NCI-H2081 (cell line): ENCODE measurements at places on chromosomes 5 and 9.
A peak's percentile ranks its signal among the peaks of the same experiment; 100 is the strongest.

- no peak for DNase-seq
Measured at GRCh38 chr9:22026696-22027095, 17.6 kb upstream of the CDKN2B start.

DNA sequence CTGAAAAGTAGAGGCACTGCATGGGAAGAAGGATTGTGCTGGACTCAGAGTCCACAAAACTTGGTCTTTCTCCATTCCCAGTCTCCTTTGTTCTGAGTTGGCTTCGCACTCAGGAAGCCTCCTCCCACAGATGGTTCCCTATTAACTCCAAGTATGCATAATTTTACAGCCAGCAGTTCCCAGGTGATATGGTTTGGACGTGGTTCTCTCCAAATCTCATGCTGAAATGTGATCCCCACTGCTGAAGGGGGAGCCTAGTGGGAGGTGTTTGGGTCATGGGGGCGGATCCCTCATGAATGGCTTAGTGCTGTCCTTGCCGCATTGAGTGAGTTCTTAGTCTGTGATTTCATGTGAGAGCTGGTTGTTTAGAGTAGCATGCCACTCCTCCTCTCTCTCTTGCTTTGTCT lies 86.6 kb downstream of the FEM1C start:
- DNase-seq: no peak

DNA sequence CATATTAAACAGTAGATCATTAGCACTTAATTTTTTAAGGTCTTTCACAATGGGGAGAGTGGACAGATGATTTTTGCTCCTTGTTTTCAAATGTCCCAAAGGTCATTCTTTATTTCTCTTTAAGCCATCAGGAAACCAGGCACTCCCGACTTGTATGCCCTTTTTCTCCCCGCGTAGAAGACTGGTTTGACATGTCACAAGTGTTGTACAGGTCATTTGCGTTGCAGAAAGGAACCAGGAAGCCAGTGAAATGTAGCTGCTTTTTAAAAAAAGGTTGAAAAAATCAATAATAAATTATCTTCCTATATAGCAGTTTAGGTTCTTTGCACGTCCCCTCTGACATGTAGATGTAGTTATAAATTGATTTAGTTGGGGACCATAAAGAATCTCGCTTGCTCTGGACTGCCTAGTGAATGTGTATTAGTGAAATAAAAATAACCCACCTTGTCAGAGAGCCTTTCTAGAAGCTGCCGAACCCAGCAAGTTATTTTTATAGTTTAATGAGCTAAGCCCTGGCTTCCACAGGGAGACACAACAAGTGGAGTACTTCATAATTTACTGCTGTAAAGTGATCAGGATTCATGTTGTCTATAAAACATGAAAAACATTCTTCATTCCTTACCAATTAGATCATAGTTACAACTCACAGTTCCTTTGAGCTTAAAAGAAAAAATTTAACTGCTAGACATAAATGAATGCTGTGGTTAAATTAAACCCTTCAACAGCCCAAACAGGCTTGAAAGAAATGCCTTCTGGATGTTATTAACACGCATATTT lies 404.6 kb downstream of the CSNK1G3 start:
- no peak for DNase-seq

DNA sequence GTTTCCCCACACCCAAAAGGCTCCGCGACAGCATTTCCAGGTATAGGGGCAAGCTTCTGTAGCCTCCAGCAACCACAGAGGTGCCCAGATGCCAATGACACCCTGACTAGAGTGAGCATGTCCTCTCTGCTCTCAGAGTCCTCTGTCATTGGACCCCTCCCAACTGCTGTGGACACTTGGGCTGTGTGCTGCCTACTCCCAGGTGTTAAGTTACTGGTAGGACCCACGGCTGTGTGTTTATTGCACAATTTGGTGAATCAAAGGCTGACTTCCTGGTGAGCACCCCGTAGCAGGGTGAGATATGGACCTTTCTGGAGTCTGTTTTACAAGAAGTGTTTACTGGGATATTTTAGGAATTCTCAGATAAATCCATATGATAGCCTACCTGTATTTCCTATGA lies 36.0 kb downstream of the SH3GL2 start:
- DNase-seq: peak; percentile 22

DNA sequence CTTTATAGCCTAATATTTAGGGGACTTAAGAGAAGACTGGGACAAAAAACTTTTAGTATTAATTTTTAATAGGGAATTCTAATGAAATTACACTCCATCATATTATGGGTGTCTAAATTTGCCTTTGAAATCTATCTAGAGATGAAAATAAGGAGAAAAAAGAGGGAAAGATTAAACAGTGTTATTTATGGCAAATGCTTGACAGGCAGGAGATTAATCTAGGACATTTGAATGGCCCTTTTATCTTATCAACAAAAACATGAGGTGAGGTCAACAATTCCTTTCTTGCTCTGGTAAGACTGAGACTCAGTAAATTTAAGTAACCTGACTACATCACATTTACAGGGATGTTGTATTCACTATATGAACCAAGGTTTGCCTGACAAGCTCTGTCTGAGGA lies 852.8 kb upstream of the CTNND2 start:
- DNase-seq: no peak

- no peak for DNase-seq
Measured at GRCh38 chr9:71955300-71955915, 44.0 kb downstream of the C9orf85 start.

- no peak for DNase-seq
Measured at GRCh38 chr5:143610946-143611345, 201.0 kb upstream of the HMHB1 start.

DNA sequence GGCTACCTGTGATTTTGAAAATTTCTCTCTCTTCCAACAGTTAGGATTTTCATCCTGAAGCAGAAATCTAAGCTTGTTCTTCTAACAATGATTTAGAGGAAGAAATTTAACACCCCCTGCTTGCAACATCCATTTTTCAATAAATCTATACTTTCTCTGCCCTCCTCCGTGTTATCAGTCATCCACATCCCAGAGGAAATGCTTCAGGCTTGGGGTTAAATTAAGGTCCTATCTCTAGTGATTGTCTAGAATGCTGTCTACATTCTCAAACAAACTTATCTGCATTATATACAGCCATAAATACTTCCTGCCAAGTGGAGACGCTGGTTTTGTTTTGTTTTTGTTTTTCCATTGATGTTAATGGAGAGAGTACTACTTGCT lies 371.0 kb downstream of the CSNK1G3 start:
- no peak for DNase-seq

DNA sequence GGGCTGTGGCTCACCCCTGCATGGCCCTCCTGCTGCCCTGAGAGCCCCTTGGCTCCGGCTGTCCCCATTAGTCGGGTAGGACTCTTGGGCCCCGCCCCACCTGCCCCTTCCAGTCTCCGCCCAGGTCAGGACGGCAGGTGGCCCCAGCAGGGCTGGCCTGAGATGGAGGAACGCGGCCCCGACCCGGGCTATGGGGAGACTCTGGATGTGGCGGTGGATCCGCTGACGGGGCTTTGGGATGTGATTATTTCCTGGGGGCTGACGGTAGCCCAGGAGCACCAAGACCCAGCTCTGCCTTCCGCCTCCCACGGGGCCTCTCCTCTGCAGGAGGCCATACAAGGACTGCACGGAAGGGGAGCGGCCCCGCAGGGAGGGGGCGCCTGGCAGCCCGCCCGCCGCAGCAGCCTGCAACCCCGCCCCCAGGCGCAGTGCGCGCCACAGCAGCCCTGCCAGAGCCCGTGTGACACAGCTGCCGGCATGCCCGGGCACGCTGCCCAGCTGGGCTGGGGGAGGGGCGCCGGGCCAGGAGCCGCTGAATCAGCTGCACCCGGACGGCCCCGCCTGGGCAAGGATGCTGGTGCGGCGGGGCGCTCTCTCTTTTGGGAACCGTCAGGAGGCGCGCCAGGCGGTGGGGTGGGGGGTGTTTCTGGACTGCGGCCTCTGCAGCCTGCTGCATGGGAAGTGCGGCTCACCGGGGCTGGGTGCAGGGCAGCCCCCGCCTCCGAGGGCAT lies 9.2 kb downstream of the TMEM250 start:
- peak; percentile 97 for DNase-seq

DNA sequence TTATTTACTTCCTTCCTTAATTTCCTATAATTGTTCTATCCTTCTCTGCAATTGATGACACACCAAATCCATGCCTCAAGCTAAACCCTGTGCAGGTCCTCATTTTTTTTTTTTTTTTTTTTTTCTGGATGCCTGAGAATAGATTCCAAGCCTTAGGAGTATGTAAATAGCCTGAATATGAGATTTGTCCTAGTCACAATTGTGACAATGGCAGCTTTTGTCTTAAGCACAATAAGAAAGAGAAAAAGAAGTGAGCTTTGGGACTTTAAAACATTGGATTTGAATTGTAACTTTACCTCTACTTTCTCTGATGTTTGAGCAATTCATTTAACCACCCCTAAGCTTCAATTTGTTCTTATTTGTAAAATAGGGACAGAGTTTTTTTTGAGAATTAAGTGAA lies 280.5 kb downstream of the TUSC1 start:
- no peak for DNase-seq

DNA sequence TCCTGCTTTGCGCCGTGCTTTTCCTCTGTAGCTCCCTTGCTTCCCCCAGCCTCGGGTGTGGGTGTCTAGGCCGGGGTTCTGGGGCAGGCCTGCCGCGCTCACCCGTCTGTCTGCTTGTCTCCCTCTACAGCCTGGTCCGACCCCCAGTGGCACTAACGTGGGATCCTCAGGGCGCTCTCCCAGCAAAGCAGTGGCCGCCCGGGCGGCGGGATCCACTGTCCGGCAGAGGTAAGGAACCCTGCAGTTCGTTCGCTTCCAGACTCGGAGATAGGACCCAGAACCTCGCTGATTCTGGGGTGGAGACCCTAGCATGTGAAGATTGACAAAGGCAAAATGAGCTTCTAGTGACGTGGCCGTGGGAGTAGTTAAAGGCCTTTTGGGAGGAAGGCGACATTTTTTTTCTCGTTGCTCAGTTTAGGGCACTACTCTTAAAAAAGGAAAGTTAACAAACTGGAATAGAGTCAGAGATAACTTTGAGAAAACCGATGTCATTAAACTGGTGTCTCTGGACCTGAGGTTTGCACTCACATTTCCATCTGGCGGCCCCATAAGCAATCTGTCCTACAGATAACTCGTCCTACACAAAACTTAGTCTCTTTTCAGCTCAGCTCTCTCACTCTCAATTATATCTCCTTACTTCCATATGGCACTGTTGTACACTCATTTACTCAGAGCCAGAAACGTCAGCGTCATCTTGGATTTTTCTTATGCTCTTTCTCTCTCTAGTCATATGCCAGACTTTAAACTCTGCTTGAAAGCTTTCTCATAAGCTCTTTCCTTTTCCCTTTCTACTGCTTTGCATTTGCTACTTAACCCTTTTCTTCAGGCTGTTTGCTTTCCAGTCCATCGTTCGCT lies 561 bp downstream of the SEC61B start:
- DNase-seq: no peak

- no peak for DNase-seq
Measured at GRCh38 chr9:23779220-23779619, 46.8 kb downstream of the ELAVL2 start.

GRCh38 chr9:109411069-109411761 lies 86.9 kb downstream of the PTPN3 start:
- DNase-seq: no peak

- DNase-seq: no peak
Measured at GRCh38 chr5:149831492-149831891, 101.4 kb downstream of the PPARGC1B start.

DNA sequence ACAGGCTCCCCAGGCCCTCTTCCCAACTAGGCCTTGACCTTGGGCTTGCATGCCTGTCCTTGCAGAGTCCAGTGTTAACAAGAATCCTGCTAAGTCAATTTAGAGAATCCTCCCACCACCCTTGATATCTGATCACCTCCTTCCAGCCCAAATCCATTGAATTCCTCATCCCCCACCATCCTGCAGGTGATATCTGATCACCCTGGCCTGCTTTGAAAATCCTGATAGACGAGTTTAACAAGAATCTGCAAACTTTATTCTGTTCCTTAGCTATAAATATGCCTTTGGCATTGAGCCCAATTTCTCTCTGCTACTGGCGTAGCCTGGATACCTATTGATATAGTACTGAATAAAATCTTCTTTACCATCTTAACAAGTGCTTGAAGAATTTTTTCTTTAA lies 125.5 kb downstream of the DIRAS2 start:
- no peak for DNase-seq

GRCh38 chr5:129120158-129120581 lies 25.6 kb downstream of the ISOC1 start:
- DNase-seq: no peak

- no peak for DNase-seq
Measured at GRCh38 chr5:120436996-120437395, 27.1 kb upstream of the PRR16 start.

GRCh38 chr9:96135076-96135752 lies 166.8 kb downstream of the HSD17B3 start:
- no peak for DNase-seq

DNA sequence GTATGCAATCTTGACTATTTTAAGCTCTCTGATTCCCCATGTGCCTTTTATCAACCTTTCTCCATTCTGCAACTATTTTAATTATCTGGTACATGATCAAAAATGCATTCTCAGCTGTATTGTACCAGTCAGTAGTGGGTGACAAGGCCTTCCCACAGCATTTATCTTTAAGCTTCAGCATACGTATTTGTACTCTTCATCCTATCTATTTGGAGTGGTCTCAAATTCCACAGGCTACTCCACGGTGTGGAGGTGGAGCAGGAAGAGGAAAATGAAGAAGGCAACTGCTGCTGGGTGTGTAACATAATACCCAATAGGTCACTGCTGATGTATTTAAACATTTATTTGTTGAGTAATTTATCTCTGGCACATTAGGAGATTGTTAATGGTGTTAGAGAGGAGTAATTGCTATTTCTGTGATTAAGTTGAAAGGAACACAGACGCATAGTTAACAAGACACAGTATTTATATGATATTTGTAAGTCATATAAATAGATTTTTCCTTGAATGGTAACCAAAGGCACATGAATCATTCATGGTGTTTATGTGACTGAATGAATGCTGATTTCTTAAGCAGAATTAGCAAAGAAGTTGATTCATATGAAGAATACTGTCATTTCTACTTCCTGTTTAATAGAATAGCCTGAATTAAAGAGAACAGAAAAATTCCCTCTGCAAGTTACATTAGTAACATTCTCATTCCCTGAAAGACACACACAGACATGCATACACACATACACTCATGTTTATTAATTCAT lies 153.8 kb upstream of the NR3C1 start:
- no peak for DNase-seq

GRCh38 chr9:112831281-112831851 lies 59.3 kb downstream of the SLC46A2 start:
- DNase-seq: peak; percentile 10

GRCh38 chr5:77620405-77620804 lies 18.1 kb downstream of the OTP start:
- DNase-seq: peak; percentile 34

GRCh38 chr9:83166372-83166771 lies 103.4 kb upstream of the RASEF start:
- DNase-seq: no peak

DNA sequence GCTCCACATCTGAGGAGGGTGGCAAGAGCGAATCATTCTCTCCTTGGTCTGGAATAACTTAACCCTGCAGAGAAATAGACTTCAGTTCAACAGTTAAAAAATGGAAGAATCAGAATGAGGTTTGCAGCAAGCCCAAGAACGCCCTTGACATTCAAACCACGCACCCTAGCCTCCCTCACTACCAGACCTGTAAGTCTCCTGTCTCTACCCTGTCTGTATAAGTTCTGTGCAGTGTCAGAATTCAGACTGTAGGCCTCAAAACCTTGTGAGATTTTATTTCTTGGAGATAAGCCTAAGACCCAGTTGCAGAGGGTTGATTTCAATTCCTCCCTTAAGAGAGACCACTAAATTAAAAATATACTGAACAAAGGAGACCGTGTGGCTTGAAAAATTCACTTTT lies 35.8 kb upstream of the PLPP1 start:
- DNase-seq: no peak

GRCh38 chr5:25006237-25006636 lies 361.5 kb upstream of the CDH10 start:
- no peak for DNase-seq

GRCh38 chr5:91955610-91956009 lies 572.5 kb upstream of the ARRDC3 start:
- no peak for DNase-seq
